ENCODE measurements at places on chromosomes 5 and 9.

- no peak for DNase-seq
These were observed 157.7 kb downstream of the SLF1 start for GRCh38 chr5:94776167-94776566.

- DNase-seq, result no peak
These were observed 13.0 kb upstream of the SPINK4 start for GRCh38 chr9:33227008-33227398.

GRCh38 chr9:98536542-98537173, 172.1 kb downstream of the GABBR2 start:
- no peak for DNase-seq

- DNase-seq, result no peak
These were observed 12.5 kb downstream of the KCNT1 start for GRCh38 chr9:135714242-135715055.

DNA sequence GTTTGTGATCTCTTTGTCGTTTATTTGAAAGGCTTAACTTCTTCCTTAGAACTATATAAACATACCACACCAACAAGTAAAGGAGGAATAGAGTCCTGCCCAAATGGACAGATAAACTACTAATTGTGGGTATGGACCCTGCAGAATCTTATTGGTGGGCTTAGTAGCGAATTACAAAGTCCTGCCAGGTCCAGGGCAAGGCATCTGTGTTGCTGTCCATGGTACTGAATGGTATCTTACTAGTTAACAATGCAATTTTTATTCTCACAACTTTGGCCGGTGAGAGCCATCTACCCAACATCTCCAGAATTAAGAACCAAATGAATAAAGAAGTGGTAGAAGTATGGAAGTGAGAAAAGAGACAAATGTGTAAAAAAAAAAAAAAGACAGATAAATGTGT, 1782.4 kb upstream of the WWC1 start:
- DNase-seq, result no peak

DNA sequence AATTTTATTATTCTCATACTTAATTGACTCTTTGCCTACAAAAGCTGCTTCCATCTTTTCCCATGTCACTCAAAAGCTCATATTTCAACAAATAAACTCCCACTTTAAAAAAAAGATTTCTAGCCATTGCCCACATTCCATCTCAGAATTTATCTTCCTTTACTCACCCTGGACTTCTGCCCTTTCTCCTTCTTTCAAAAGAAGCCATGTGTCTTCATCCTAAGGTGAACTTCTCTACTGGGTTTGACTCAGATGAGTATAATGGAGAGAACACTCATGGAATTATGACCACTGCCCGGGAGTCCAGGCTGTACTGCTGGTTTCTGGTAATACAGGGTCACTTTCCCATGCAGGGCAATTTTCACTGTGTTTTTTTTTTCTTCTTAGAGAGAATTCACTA, 548.5 kb upstream of the ZNF462 start:
- no peak for DNase-seq

- no peak for DNase-seq
These were observed 6.0 kb downstream of the PDGFRB start for GRCh38 chr5:150149618-150150017.

- no peak for DNase-seq
These were observed 92.1 kb downstream of the PIP5K1B start for GRCh38 chr9:68797116-68797515.

DNA sequence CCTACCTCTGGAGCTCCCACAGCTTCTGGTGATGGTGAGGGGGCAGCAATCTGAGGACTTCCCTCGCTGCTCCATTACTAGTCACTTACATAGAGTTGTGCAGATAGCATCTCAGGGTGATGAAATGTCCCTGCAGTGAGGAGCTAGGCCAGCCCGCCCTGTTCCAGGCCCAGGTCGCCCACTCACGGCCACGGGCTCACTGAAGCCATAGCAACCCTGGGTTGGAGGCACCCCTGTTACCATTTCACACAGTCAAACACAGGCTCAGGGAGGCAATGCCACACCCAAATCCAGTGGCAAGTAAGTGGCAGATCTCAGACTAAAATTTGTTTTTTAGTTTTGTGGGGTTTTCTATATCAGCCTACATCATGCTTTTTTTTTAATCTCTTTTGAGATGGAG, 19.6 kb downstream of the SH2D3C start:
- no peak for DNase-seq

DNA sequence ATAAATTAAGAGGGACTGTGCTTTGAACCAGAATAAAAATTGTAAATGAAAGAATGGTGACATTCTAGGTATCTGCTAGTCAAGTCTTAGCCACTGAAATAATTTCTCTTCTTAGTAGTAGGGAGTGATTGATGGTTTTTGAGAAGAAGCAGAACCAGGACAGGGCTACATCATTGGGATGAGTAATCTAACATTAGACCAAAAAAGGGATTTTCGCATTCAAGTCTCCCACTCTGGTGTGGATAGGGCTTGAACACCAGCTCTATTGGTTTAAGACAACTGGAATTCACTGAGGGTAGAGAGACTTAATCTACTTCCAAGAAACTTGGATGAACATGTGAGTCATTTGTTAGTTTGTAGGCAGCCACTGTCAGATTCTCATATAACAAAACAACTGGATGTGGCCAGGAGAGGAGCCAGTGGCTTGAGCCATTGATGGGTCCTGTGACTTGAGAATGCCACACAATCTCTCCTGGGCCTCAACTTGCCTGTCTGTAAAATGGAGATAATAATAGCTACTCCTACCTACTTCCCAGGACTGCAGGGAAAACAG, 16.6 kb downstream of the FAT2 start:
- DNase-seq, result no peak

All from activated gamma-delta T cell (primary cell).